ENCODE measurements at places on chromosomes 1 and 21.

DNA sequence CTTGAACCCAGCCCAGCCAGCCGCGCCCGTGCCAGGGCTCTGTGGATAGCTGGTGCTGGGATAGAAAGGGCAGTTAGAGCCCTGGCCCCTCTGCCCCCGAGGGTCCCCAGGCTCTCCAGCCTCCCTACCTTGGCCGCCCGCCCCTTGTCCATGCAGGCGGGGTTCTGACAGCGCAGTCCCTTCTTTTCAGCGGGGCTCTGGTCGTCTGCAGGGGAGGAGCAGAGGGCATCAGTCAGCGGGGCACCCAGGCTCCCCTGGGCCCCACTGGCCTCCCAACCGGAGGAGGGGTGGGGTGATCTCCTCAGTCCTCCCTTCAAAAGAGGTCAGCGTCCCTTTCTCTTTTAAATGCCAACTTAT, 4.9 kb upstream of the PLEKHG5 start:
- DNase-seq, result no peak

DNA sequence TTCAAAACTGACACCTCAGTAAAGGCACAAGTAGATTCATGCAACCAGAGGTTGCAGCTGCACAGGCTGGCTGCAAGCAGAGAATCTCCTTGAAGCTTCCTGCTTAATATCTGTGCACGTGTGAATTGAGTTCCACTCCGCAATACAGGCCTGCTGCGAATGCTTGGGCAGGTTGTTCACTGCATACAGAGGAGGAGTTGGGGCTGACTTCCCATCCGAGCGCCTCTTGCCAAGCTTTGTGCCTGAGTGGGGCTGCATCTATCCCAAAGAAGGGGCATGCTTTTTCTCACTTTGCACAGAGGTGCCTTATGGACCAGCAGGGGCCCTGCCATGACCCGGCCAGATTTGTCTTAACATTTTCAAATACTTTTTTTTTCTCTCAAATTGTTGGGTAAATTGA, 17.9 kb upstream of the PADI1 start:
- DNase-seq, result no peak

DNA sequence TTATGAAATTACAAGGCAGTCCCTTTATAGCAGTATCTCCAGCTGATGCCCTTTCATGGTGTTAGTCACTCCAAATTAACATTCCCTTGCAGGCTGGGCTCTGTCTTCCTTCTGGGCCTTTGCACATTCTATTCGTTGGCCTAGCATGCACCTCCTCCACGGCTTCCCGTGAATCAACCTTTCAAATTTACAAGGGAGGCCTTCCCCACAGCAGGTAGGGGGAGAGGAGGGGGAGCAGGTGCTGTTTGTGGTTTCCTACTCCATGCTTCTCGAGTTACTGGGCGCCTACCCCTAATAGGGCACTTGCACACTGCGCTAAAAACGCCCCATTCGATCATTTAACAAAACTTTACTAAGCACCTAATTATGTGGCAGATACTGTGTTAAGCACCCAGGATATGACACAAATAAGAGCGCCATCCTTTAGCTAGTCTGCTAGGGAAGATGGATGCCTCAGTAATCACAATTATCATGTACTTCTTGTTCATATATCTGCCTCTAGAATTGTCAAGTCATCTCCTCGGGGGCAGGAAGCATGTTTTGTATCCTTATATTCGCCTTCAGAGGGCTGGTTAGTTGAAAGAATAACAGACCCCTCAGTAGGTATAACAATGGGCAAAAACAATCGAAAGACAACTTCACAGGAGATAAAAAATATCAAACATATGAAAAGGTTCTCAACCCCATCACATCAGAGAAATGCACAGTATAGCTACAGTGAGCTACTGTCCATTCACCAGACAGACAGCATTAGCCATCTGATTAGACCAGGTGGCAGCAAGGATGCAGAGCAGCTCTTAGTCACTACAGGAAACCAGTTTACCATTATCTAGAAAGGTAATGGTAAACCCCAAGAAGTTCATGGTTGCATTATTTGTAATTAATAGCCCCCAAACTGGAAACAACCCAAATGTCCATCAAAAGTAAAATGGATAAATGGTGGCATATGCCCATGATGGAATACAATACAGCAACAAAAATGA, 1.7 kb upstream of the ADAR start:
- DNase-seq, result no peak

GRCh38 chr1:27475720-27476119, 14.2 kb downstream of the WASF2 start:
- DNase-seq, result no peak

- DNase-seq, result no peak
These were observed 41.0 kb upstream of the COL18A1 start for GRCh38 chr21:45363921-45364467.

GRCh38 chr1:67137307-67137753, 2.6 kb upstream of the C1orf141 start:
- no peak for DNase-seq

DNA sequence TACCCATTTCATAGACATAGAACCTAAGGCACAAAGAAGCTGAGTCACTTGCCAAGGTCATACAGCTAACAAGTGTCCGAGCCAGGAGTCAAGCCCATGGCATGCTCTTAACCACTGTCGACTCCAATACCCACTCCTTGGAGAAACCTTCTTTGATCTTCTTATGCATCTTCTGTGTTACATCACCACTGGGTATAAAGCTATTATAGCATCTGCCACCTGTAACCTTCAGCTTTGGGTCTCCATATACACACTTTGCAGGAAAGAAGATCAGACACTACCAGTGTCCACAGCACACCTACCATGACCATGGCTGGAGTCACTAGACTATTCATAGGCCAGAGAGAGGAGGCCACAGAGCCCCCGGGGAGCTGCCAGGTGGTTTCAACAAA, 29.1 kb downstream of the GPA33 start:
- DNase-seq, result no peak

- DNase-seq, result peak; percentile 40
These were observed 781 bp upstream of the METTL13 start for GRCh38 chr1:171780583-171781175.

DNA sequence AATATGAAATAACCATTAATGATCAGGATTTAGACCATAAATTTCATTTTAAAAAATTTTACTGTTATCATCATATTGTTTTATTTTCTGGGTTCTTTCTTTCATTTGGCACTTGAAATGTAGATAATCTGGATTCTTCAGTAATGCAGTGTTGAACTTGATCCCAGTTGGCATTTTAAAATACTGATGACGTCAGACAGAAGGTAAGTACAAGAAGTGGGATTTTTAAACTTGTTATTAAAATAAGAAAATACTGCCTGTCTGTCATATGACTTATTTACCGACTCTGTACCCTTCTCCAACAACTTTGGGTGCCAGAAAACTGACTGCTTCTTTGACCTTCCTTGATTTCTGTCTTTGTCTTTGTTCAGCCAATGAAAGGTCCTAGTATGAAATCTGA, 415.1 kb upstream of the NEGR1 start:
- no peak for DNase-seq

- no peak for DNase-seq
These were observed 235.3 kb upstream of the DMRTA2 start for GRCh38 chr1:50658459-50659076.

DNA sequence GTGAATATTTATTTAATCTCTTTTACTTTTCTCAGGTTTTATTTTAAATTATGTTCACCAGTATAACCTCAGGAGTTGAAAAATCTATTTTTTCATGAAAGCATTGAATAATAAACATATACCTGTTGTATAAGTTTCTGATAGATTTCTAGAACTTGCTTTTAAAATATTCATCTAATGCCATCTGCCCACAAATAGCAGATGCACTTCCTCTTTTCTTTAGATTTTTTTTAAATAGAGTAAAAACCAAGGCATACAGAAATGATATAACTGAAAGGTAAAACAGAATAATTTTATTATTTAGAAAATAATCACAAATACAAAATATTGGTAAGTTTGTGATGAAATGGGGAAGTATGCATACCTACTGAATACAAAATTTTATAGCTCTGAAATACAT, 130.7 kb upstream of the PRMT6 start:
- no peak for DNase-seq

DNA sequence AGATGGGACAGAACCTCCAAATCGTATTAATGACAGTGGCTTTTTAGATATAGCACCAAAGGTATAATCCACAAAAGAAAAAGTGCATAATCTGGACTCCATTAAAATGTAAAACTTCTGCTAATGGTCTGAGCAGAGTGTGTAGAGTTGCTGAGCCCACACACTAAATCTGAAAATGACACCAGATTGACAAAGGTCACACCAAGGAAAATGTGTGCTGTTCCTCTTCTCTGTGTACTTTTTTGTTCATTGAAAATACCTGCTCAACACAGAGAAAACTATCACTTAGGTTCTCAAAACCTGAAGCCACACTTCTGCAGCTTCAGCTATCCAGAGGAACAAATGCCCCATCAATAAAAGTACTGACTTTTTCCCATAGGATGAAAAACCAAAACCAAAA, 146.2 kb downstream of the AK5 start:
- DNase-seq, result no peak

DNA sequence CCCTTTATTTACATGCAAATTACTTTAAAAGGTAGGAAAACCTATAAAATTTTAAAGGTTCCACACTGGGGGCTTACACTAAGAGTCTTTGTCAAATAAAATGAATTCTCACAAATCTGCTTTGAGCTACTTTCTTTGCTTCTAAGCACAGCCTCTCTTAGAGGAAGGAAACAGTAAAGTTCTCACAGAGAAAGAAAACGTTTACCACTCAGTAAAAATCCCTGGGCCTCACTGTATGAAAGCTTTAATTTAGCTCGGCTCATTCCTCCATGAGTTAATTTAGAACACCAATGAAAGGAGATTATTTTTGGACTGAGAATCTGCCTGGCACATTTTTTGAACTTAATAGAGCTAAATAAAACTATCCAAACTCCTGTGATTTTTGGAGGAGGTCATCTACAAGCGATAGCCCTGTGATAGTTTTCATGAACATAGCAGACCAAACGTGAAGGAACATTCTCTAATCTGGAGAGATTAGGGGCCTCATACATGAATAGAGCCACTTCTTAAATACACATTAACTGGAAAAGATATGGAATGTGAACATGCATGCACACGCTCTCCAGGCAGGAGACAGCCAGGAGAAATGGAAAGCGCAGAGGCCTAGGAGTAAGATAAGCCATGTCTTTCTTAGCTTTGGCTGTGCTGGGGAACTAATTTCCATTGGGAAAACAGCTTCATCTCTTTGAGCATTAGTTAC, 32.8 kb downstream of the PRRX1 start:
- no peak for DNase-seq

- DNase-seq, result no peak
These were observed 183.7 kb upstream of the LYPLAL1 start for GRCh38 chr1:218990019-218990418.

DNA sequence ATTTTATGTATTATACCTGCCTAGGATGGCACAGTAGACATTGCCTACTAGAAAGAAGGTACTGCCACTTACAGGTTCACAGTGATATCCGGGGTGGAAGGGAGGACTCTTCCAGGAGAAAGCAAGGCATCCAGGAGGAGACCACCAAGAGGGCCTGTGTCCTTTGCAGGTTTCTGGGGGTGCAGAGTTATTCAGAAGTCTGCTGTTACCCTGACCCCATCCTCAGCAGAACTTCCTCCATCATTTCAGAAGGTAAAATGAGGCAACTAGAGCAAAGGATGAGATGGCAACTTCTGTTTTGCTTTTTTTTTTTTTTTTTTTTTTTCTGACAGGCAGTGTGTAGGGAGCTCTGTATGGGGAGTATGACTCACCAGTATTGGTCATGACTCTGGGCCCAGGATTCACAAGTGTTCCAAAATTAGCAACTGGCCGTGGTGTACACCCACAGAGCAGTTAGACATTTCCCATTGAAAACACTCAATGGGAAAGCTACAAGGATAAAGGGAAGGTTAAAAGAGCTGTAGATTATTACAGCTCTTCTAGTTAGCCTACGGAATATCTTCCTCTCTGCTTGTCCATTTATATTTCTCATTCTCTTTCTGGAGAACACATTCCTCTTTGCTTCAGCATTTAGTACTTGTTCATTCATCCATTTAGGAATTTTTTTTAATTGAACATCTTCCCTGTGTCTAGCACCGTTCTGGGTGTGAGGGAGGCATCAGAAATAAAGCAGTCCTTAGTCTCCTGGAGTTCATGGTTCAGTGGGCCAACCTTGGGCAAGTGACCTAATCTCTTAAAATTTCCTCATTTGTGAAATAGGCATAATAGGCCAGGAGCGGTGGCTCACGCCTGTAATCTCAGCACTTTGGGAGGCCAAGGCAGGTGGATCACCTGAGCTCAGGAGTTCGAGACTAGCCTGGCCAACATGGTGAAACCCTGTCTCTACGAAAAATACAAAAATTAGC, 50.5 kb upstream of the PPP2R5A start:
- no peak for DNase-seq

DNA sequence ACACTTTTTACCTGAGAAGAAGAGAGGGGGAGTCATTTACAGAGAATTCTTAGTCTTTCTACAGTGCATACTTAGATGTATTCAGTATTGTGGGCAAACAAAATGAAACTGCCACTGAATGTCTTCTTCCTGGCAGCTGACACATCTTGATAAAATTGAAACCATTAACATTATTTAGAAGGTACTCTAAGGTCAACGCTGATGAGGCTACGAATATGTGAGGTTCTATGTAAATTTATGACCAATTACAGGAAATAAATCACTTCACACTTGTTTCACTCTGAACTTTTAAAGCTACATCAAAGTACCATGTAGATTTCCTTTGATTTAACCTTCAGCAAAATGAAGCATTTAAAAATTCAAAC, 51.3 kb upstream of the GFI1 start:
- DNase-seq, result no peak

- DNase-seq, result no peak
These were observed 22.4 kb downstream of the CASZ1 start for GRCh38 chr1:10773851-10774614.

DNA sequence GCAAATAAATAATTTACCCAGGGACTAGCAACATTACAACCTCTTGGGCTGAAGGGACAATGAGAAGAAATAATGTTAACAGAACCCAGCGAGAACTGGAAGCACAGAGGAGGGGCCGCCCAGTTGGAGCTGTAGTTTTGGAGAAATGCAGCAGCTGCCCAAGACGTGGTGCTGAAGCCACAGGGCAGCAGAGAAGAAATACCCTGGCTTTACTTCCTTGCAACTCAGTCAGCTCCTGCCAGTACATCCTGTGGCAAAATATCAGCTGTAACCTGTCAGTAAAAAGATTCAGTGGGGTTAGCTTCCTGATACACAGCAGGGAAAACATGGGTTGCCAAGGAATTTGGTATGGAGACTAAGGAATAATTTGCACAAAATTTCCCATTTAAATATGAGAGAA, 283.6 kb upstream of the USP25 start:
- DNase-seq, result no peak

- no peak for DNase-seq
These were observed 1.5 kb downstream of the STUM start for GRCh38 chr1:226549937-226550671.

GRCh38 chr1:226966683-226967082, 26.6 kb downstream of the COQ8A start:
- DNase-seq, result no peak

DNA sequence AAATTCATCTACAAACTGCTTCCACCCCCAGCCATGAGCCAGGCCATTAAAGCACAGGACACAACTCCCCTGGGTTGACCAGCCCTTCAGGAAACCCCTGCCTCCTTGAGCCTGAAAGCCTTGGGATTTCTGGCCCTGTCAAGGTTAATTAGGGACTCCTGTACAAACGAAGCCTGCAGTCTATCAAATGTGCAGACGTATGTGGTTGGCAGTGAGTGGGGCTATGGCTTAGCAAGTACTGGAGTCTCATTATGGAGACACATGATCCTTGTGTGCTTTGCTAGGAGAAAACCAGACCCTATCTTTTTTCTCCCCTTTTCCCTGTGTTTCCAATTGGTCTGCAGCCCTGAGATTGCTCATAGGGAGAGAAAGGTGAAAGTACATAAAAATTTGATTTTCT, 588.3 kb upstream of the USP24 start:
- DNase-seq, result no peak
